ENCODE measurements at places on chromosomes 2 and 18. TPM values are rescaled to one million over a fixed set of nuclear protein-coding genes. Genes with fewer than 3 reads are reported as not detected.

- DNase-seq: no peak
Observed at GRCh38 chr18:76454418-76454817, 40.6 kb downstream of the ZNF516 start.

DNA sequence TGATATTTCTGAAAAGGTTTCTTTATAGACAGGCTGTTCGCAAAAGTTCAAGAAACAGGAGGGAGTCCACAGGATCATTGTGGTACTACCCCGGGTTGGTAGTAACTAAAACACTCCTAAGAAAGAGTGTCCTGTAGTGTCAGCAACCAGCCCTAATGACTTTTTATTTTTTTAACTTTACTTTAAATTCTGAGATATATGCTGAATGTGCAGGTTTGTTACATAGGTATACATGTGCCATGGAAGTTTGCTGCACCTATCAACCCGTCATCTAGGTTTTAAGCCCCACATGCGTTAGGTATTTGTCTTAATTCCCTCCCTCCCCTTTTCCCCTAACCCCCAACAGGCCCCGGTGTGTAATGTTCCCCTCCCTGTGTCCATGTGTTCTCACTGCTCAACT lies 1396.9 kb upstream of the ZEB2 start:
- no peak for DNase-seq

- no peak for DNase-seq
Observed at GRCh38 chr2:96287273-96287856, 18.0 kb downstream of the SNRNP200 start.

Gene SH3BP4
- 53.4 TPM for total RNA-seq

Gene IL36G
- total RNA-seq: 0.59 TPM

Gene FAM110C
- total RNA-seq: 0.50 TPM

Gene RAB6C
- not detected for total RNA-seq

- no peak for DNase-seq
Observed at GRCh38 chr2:229611360-229611759, 103.0 kb downstream of the DNER start.

DNA sequence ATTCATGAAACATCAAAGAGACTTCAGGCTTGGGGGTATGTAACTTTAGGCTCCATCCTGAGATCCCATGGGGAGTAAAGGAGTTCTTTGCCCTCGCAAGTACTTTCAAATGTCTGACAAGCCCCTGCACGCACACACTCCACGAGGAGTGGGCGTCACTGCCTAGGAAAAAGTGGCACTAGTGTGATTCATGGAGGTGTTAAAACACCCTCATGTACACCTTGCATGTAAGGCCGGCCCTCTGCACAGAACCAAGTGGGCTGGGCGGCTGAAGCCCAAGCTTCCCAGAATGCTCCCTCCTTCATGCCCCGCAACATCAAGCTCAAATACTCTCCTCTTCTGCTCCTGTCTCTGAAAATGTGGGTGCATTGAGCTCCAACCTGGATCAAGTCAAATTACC lies 7.8 kb downstream of the HS1BP3 start:
- no peak for DNase-seq

DNA sequence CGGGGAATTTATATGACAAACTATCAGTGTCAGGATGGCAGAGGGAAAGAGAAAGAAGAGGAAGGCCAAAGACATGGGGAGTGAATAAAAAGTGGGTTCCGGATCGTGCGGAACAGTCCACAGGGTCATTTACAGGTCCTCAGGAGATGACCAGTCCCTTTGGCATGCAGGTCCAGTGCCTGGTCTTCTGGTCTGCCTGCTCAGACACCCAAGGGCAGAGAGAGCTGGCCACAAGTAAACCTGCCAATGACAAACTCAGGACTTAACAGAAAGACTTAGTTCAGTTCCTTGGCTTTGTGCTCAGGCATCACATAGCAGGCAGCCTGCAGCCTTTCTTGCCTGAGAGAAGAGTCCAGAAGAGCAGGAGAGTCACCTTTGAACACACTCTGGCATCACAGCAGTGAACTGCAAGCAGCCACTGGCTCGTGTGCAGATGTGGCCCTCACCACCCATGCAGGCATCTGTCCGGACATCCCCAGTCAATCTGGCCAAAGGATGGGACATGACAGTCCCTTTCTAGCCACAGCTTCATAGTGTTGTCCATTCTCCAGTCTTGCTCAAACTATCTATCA lies 14.0 kb downstream of the TMEM127 start:
- peak; percentile 73 for DNase-seq

Gene DLX1
- total RNA-seq: not detected

Gene CMPK2
- total RNA-seq: 0.31 TPM

Gene SCN7A
- 1.0 TPM for total RNA-seq

Gene LCT
- 0.03 TPM for total RNA-seq

- no peak for DNase-seq
Observed at GRCh38 chr2:101356521-101356920, 30.8 kb downstream of the CREG2 start.

DNA sequence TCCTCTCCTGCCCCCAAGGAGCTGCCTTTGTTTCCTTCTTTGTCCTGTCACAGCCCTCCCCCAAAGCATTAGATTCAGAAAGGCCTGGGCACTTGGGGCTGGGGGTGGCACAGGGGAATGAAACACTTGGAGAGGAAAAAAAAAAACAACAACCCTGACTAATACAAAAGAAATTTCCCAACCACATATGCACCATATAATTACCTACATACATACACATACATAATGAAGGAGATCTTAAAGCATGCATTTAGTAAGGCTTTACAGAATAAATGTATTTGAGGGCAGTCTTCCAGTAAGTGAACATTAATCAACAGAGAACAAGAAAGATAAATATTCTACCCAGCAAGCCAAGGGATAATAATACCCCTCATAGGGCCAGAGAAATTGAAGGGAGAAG lies 70.0 kb upstream of the PPP1CB start:
- DNase-seq: no peak

DNA sequence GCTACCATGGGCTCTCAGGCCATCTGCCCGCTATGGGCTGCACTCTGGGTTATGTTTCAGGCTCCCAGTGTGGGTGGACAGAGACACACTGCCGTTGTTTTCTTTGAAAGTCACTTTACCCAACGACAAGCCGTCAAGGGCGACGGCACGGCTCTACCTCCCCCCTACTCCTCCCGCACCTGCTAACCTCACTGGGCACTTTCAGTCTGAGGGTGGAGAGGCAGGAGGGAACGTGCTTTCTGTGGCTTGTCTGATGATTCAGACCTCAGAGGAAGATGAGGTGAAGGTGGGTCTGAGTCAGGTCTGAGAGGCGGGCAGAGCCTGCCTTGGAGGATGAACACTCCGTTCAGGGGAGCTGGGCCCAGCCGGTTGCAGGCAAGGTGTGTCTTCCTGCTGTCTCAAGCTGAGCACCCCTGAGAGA lies 147.6 kb upstream of the HDAC4 start:
- no peak for DNase-seq

Gene ZDBF2
- 83.6 TPM for total RNA-seq

- no peak for DNase-seq
Observed at GRCh38 chr2:3116371-3116770, 261.2 kb downstream of the EIPR1 start.

DNA sequence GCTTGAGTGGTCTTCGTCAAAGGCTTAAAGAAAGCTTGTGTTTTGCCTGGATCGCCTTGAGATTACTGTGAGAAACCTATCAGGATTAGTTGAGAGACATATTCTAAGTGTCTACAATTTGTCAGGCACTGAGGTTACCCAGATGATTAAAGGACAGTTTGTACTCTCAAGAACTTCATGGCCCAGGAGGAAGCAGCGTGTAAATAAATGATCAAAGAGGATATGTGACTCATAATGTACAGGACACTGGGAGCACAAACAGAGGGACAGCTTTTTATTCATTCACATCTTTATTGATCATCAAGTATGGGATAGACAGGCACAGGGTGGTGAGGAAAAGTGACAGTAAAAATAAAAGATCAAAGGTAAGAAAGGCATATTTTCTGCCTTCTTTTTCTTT lies 152.6 kb upstream of the FSHR start:
- DNase-seq: peak; percentile 73

GRCh38 chr2:201108341-201108740 lies 7.6 kb upstream of the CFLAR start:
- no peak for DNase-seq

DNA sequence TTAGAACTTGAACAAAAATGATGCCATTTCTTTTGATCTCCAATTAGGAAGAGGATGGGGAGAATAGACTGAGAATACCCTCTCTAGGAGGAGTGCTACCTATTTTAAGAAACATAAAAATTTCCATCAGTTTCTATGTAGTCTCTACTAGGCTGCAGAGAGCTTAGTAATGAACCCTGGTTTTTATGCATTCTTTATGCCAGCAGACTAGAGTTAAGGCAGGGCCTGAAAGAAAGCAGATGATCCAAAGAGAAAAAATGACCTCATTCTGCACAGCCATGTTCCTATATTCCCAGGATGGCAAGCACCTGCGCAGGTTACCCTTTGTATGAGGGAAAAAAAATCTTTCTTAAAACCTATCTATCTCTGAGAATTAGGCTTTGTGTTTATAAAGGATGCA lies 254.9 kb downstream of the RIT2 start:
- DNase-seq: no peak

- DNase-seq: peak; percentile 21
Observed at GRCh38 chr18:7369006-7369405, 138.1 kb downstream of the LRRC30 start.

- DNase-seq: peak; percentile 73
Observed at GRCh38 chr2:120436885-120437603, 91.1 kb downstream of the INHBB start.

GRCh38 chr2:63740943-63741342 lies 100.8 kb upstream of the UGP2 start:
- DNase-seq: no peak

DNA sequence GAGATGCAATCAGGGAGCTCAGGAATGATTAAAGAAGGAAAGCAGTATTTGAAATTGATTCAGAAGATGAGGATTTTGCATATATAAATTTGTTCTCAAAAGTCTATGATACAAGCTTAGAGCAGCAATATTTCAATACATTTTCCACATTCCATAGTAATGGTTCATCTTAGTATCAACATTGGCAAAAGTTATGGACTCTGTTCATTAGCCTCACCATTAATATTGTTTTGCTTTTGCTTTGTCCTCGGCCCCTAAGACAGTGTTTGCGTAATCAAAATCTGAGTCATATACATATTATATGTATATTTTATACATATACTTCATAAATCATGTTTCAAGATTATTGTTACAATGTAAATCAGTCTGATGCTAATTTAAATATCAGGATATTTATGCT lies 176.6 kb downstream of the CNTNAP5 start:
- no peak for DNase-seq

Gene DNER
- total RNA-seq: 0.97 TPM

DNA sequence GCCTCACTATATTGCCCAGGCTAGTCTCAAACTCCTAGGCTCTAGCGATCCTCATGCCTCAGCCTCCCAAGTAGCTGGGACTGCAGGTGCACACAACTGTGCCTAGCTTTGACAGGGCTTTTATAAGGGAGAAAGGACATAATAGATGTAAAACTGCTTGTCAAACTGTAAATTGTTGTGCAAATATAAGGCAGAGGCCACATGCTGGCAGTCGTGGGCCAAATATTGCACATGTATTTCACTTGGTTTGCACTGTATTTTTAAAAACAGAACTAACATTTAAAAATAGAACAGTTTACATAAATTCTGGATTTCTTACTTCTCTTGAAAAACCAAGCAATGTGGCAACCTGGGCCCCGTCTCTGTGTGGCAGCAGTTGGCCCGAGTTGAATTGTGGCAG lies 31.2 kb upstream of the MYO3B start:
- no peak for DNase-seq

Gene CFAP65
- 0.22 TPM for total RNA-seq

Gene RSAD2
- total RNA-seq: not detected

- DNase-seq: no peak
Observed at GRCh38 chr2:96099861-96100798, 16.2 kb downstream of the ADRA2B start.

Gene AP1S3
- total RNA-seq: 4.9 TPM

Gene GALNT3
- 0.65 TPM for total RNA-seq

GRCh38 chr18:48330016-48330991 lies 78.9 kb downstream of the ZBTB7C start:
- no peak for DNase-seq

Gene MDH1
- 291 TPM for total RNA-seq

Gene EVA1A
- total RNA-seq: 2.8 TPM

Gene NOSTRIN
- total RNA-seq: not detected

DNA sequence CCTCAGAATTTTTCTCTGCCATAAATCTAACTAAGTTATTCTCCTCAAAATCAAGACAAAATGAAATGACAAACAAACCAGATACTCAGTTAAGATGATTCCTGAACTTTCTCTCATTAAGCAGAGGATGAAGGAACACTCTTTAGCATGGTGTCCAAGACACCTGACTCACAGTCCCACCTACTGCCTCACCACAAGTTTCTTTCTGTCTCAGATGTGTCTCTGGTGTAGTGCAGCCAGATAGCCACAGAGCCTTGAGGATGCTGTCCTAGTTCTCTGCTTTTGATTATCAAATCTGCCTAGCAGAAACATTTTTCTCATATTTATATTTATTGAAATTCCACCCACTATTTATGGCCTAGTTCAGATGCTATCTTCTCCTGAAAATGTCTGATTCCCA lies 103.6 kb upstream of the TMEM200C start:
- no peak for DNase-seq

Gene CRYGD
- total RNA-seq: not detected

DNA sequence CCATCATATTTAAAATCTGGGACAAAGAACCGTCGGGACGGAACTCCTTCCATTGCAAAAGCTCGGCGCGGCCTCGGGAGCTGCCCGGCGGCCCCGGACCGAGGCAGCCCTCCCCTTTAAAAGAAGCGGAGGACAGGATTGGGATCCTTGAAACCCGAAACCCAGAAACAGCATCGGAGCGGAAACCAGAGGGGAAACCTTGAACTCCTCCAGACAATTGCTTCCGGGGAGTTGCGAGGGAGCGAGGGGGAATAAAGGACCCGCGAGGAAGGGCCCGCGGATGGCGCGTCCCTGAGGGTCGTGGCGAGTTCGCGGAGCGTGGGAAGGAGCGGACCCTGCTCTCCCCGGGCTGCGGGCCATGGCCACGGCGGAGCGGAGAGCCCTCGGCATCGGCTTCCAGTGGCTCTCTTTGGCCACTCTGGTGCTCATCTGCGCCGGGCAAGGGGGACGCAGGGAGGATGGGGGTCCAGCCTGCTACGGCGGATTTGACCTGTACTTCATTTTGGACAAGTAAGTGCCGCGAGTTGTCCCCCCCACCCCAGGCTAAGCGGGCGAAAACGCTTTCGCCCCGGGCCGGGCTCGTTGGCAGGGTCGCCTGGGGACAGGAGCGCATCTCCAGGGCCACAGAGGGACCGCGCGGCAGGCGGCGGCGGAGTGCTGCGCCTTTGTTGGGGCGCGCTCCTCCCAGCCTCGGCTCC lies at the start of gene ANTXR1:
Gene ANTXR1, plus strand, starts transcription at position 38 of the 698 bp plus-strand sequence. Its CDS starts 321 bp downstream, at position 359.
- peak; percentile 82 for DNase-seq

GRCh38 chr2:70549064-70549710 lies 4.4 kb downstream of the TGFA start:
- DNase-seq: no peak

GRCh38 chr2:206562375-206562774 lies 79.9 kb upstream of the FAM237A start:
- DNase-seq: no peak

All from neural progenitor cell (in vitro differentiated cells).